ENCODE measurements at places on chromosomes 6 and 20.
A peak's percentile ranks its signal among the peaks of the same experiment; 100 is the strongest.

- DNase-seq: no peak
Observed at GRCh38 chr6:123168892-123169773, 173.1 kb downstream of the CLVS2 start.

DNA sequence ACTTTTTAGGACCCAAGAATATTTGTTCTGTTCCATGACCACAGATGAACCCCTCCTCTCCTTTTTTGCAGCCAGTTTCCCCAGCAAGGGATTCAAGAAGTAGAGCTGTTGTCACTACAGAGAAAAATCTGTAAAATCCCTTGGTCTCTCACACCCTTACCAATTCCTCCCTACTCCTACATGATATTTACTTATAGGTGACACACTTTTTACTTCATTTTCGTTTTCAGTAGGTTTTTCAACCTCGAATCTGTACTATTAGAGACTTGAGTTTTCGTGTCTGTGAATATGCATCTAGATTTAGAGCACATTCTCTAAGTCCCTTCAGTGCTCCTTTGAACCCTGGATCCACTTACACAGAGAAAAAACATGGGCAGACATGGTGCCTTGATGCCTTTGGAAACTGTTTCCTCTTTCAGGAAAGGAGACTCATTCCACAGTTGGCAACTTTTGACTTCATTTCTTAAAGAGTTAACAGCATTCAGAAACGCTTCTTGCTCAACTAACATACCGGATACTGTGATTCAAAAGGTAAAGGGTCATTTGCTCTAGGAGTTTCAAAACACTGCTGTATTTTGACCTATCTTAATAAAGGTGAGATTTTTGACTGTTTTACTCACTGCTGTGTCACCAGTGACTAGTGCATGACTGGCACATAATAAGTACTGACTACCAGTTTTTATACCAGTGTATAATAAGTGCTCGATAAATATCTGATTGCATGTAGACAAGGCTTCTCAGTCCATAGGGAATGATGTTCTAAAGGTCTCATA lies 50.6 kb downstream of the LAMA4 start:
- DNase-seq: peak; percentile 44

DNA sequence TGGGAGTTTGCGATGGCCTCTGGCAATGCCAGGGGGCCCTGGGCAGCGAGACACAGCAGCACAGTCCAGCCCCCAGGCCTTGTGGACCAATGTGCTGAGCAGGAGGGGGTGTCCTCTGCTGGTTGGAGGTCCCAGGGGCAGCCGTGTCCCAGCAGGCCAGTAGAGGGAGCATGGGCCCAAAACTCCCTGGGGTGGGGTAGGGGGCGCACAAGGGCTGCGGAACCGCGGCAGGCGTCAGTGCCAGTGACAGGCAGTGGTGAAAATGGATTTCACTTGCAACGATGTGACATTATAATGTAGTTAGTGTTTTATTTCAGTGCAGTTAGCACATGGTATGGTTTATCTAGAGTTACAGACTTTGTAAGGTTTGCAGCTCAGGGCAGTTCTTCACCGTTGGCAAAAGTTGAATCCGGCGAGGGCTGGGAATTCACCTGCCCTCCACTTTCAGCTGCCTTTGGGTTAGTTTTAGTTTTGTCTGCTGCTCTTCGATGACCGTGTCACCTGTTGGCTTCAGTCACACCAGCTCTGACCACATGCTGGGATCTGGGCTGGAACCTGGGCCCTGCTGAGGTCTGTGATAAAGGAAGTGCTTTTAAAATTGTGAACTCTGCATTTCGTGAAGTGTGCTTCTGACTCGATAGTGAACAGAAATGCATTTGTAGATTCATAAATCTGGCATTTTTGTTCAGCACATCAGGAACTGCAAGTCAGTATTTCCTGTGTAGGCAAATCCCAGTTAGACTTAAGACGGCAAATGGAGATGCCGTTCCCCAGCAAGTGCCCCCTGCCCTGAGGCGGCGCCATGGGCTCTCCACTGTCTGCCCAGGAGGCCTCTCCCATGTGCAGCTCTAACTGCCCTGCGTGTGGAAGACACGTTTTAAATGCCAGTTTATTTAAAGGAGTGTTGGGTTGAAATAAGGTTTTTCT lies 46.8 kb downstream of the PYGB start:
- DNase-seq: peak; percentile 88

DNA sequence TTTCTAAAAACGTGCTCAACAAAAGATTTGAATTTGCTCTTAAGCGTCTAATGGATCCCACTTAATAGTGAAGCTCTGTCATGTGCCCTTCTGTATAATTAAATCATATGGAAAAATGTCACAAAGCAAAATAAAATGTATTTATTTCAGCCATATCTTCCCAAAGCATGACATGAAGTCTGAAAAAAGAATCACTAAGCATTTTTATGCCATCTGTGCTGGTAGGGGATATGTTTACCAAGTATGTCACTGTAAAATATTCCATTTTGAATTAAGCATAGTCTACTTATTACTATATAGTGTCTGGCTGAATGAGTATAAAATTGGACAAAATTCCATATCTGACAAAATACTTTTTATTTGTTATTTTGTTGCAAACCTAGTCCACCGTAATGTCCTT lies 248.0 kb upstream of the QKI start:
- DNase-seq: no peak

DNA sequence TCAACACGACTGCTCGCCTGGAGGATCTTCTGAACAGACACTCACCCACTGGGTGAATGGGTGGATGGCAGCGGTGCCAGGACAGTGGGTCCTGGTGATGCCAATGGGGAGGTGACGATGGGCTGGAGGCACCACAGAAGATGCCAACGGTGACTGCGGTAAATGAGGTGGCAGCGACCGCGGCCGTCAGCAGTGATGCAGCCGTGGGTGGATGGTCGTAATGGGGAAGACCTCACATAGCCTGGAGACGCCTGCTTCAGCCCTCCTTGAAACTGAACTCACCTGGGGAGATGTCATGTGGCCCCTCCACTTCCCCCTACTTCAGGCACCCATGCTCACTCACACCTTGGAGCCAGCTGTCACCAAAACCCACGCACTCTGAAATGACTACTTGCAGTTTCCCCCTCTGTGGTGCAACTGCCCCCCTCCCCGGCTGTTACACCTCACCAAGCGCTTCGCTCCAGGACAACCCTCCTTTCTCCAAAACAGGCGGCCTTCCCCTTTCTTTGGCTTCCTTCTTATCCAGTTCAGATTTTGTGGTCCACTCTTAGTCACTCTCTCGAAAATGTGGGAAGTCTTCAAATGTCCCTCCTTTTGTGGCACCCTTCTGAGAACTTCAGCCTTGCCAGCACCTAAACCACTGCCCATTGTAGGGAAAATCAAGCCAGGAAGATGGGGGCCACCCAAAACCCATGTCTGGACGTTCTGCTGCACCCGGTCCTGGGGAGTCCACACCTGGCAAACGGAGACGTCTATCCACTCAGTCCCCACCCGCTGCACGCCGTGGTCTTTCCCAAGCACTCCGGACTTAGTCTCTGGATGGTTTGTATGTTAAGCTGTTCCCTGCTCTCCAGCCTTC lies 10.4 kb upstream of the ABHD16B start:
- peak; percentile 52 for DNase-seq

GRCh38 chr6:150566486-150566885 lies 33.2 kb upstream of the PLEKHG1 start:
- no peak for DNase-seq

DNA sequence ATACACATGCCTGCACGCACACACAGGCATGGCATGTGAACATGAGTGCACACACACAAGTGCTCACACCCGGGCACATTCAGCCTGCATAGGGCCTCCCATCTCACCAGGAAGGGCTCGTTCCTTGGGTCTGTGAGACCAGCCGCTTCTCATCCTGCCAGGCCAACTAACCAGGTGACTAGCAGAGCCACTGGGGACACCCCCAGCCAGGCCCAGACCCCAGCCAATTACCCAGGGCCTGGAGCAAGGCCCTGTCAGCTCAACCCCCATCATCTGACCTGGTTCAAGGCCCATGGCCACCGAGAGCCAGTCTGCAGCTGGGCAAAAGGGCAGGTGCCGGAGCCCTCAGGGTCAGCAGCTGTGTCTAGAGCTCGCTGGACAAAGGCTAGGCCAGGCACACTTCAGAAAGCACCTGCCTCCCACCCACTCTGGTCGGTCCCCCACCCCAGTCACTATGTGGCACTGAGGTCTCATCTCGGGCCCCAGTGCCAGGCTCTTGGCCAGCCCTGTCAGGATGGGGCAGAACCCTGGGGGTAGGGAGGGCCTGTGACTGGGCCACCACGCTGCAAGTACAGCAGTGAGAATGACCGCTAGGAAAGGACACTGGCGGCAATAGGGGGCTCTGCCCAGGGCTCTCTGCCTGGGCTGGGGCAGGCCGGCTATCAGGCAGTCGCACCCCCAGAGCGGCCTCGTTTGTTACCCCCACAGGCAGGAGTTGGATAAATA lies 26.8 kb upstream of the MRGBP start:
- no peak for DNase-seq

DNA sequence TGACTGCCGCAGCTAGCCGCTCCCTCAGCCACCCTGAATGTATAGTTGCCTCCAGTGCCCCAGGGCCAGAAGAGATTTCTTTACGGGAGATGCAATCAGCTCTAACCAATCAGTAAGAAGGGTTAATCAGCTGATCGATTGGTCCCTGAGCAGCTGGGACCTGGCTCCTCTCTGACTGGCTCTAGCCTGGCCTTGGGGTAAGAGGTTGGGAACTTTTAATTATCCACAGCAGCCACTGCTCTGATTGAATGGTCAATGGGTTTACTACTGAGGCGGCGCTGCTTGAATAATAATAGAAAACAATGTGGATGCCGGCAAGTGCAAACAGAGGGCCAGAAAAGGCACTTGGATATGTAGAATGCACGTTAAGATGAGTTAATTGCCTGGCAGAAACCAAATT lies 99.8 kb downstream of the TFAP2A start:
- no peak for DNase-seq

GRCh38 chr6:55669028-55669427 lies 90.0 kb upstream of the HMGCLL1 start:
- no peak for DNase-seq

- DNase-seq: no peak
Observed at GRCh38 chr6:133748628-133749027, 140.3 kb upstream of the TCF21 start.

DNA sequence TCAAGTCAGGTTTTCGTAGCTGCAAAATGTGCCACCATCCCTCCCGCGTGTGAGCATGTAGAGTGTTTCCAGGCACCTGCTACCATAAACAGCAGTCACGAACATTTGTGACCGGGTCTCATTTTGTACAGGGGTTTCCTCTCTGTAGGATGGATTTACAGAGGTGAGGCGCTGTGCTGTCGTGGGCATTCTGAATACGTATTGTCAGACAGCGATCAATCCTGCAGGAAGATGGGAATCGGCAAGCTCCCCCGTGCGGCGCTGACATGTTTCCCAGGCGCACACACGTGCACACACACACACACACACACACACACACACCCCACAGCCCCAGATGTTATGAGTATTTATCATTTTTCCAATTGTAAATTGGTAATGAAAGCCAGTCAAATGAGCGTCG lies 15.8 kb downstream of the ANKRD60 start:
- no peak for DNase-seq

All from MM.1S (cell line).